ENCODE measurements at places on chromosomes 4 and X.

DNA sequence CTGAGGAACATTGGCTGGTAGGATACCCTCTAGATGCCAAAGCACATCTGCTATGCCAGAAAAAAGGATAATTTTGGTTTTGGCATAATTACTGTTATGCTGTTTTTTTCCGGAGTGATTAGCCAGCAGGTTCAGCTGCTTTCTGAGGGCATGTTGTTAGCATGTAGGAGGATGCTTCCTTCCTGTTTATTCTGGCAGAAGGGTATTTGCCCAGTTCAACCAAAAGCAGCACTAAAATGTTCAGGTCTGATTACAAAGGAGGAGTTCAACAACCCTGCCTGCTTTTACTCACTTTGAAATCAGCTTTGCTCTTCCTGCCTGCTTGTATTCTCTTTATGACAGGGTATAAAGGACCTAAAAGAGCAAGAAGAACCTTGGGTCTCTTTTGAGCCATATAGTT is 21.9 kb downstream of the ERCC6L start:
- DNase-seq = no peak

GRCh38 chrX:16002185-16002584 is 121.2 kb upstream of the GRPR start:
- DNase-seq = no peak

GRCh38 chrX:41933546-41933945 is 10.2 kb upstream of the CASK start:
- no peak for DNase-seq

GRCh38 chrX:108123591-108124366 is 32.2 kb downstream of the ATG4A start:
- no peak for DNase-seq

GRCh38 chr4:148225639-148226038 is 216.6 kb downstream of the NR3C2 start:
- DNase-seq = no peak

DNA sequence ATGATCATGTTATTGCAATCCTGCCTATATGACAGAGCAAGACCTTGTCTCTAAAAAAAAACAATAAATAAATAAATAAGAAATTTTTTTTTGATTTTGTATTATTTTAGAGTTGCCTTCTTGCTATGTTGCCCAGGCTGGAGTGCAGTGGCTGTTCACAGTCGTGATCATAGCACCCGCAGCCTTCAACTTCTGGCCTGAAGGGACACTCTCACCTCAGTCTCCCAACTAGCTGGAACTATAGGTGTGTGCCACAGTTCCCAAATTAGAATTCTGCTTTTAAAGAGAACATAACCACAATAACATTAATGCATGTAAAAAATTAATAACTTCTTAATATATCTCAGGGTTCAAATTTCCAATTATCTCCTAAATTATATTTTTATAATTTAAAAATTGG is 7.8 kb downstream of the YIPF6 start:
- DNase-seq = no peak

DNA sequence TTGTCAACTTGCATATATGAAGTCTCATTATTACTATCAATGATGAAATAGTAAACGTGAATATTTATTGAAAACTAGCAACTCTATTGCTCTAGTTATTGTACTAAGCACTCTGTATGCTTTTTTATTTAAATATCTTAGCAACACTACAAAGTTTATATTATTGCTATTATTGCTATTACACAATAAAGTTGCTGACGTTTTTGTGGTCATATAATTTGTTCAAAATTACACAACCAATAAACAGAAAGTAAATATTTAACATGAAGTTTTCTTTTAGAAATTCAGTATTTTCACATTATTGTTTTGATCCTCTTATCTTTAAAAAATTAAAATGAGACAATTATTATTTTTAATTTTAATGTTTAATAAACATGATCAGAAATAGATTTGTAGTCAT is 1521.1 kb upstream of the PCDH7 start:
- no peak for DNase-seq

DNA sequence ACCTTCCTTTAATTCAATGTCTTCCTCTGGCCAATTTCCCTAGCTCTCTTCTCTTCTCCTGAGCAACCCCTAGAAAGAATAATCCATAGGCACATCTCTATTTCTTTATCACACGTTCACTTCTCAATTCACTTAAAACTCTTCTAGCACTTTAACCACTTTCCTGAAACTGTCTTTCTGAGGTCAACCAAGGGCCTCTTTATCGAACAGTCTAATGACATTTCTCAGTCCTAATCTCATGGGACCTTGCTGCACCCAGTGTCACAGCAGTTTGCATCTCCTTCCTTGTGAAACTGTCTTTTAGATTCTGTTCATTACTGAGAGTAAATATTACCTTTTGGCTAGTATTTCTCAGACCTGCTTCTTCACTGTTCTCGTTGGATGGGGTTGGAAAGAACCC is 285.3 kb upstream of the RASGEF1B start:
- DNase-seq = no peak
